ENCODE measurements at places on chromosomes 2 and 18.

DNA sequence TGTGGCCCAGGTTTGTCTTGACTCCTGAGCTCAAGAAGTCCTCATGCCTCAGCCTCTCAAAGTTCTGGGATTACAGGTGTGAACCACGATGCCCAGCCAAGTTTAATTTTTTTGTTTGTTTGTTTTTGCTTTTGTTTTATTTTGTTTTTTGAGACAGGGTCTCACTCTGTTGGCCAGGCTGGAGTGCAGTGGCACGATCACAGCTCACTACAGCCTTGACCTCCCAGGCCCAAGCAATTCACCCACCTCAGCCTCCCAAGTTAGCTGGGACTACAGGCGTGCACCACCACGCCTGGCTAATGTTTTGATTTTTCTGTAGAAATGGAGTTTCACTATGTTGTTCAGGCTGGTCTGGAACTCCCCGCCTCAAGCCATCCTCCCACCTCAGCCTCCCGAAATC, 29.4 kb upstream of the RAB1A start:
- DNase-seq = no peak

DNA sequence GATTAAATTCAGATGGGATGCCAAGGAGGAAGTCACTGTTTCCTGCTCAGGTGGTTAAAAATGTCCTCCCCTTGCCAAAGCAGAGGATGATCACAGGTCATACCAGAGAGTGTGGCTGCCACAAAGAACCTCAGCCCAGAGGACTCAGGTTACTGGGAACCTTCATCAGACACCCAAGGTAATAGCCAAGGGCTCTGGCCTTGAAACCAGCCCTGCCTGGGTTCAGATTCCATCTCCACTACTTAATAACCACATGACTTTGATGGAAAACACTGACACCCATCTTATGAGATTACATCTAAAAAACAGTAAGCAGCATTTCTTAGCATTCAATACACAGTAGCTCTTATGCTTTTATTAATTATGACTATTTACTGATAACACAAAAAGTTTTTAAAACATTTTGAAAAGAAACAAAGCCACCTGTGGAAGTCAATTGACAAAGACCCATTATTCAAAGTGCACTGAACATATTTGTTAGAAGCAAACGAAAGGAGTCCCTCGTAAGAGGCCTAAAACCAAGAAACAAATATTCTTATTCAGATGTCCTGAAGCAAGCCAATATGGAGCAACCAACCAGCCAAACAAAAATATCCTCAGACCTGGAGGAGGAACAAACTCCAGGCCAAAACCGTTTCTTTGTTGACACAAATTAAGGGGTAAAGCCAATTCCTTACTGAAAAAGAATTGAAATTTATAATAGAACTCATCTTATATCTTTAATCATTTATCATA, 241.5 kb downstream of the RNF152 start:
- DNase-seq = no peak

DNA sequence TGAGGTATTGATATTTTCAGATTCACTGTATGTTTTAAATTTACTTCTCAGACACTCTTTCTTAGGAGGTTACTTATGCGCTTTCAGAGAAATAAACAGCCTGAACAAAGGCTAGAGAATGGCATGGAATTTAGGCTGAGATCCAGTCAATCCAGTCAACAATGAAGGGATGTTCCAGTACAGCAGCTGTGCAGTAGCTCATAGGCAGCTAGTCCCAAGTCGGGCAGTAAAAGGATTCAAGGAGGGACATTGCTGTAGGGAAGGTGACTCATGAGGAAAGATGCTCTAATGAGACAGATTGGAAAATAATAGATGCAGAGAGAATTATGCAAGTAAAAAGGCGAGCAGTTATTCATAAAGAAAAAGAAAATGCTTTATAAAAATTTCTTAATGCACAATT, 397.9 kb upstream of the RGPD4 start:
- no peak for DNase-seq

DNA sequence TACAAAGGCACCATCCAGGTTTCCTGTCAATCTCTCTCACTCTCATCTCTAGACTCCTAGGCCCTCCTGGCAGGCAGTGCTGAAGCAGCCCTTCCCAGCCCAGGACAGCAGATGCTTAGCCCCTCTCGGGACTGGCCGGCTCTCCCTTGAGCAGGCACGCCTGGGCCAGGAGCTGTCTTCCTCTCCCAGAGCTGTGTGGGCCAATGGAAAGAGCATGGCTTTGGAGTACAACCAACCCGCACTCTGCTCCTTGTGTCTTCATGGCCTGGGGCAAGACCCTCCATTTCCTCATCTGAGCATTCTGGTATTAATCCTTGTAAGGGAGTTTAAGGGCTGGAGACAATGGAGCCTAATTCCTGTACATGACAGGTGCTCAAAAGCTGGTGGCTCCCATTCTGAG, 97.2 kb downstream of the CAPN13 start:
- DNase-seq = no peak

GRCh38 chr2:187453078-187453641, 5.1 kb upstream of the CALCRL start:
- DNase-seq = peak; percentile 18

GRCh38 chr2:69847068-69847828, 17.8 kb downstream of the GMCL1 start:
- DNase-seq = no peak

DNA sequence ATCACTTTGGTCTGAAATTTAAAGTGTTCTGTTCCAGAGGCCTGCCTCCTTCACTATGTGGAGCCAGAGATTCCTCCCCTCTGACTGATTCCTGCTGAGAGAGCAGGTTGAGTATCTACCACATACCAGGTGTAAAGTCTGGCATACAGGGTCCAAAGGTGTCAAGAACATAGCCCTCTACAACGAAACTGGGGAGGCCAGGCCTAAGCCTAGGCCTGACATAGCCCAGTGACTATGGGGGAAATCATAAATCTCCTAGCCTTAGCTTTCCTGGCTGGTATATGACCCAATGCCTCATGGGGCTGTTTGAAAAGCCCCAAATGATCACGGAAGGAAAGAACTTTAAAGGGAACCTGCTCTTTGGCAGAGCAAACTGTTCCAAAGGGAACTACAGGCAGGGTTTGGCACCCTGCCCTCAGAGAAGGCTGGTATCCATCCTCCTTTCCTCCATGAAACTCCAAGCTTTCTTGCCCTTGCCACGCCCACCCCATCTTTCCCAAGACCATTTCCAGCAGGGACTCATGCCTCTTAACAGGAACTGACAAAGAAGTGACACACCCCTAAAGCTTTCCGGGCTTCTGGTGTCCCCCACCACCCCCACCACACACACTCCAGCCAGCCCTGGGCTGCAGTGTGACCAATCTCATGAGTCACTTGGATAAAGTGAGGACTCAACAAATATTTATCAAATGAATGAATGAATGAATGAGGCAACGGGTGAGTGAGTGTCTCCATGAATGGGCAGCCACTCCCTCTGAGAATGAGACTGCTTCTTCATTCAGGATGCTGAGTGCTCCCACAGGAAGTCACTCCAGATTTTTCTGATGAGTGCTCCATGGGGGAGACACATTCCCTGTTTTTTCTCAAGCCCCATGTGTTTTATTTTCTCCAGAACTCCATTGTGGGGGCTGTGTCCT, 114.5 kb upstream of the STPG4 start:
- DNase-seq = no peak

GRCh38 chr2:160201849-160202539, 1.9 kb upstream of the ITGB6 start:
- no peak for DNase-seq

DNA sequence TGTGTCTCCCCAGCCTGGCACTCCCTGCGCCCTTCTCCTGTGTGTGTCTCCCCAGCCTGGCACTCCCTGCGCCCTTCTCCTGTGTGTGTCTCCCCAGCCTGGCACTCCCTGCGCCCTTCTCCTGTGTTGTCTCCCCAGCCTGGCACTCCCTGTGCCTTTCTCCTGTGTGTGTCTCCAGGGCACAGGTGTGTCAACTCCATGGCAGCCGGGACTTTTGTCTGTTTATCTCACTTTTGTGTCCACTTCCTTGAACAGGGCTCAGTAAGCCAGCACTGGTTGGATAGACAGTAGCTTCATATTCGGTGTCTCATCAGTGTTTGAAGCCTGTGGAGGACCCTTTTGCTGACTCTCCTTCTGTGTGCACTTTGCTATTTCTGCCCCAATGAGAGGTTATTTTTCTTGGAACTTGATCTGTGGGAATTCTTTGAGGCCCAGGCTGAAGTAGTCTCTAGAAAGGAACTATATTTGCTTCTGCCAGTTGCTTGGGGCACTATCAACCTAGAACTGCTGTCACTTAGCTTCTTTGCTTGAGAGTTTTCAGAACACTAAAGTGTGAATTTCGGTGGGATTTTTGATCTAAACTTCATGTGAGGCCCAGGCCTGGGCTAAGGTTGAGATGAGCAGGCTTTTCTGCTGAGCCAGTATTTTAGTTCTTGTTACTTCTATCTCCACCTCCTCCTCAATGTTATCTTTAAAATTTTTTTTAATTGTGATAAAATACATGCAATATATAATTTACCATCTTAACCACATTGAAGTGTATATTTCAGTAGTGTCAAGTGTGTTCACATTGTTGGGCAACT, 8.3 kb upstream of the ASB1 start:
- no peak for DNase-seq

DNA sequence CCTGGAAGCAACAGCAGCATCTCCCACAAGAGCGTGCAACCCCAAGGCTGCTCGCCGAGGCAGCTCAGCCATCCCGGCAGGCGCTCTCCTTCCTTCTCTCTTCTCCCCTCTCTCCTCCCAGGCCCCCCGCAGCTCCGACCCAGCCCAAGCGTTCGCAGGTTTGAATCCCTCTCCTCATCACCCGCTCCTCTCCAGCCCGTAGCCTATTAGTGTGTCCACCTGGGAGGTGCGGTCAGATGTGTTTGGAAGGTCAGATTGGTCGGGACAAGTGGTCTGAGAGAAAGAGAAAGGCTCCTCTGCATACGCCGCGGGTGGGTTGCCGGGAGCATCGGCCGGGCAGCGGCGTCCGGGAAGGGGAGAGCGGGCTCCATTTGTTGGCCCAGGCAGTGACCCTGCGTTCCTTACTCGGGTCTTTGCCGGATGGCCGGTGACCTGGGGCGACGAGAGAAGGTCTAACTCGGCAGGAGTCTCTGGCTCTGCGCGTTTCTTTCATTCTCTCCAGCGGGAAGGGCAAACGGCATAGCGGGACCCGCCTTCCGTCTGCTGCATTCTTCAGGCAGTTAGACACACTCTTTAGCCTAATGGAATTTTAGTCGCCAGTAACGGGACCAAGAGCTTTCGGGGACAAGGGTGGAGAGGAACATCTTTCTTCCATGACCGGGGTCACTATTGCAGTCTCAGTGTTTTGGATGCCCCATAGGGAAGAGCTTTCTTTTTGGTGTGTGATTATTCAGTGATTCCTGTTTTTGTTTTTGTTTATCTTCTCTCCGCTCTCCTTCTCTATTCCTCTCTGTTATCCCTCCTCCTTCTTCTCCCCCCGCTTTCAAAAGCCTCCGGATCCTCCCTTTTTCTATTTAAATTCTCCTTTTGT, 1.1 kb upstream of the TMEFF2 start:
- DNase-seq = no peak

All from LNCaP clone FGC (cell line).